ENCODE measurements at places on chromosomes 2 and 18.
A peak's percentile ranks its signal among the peaks of the same experiment; 100 is the strongest.

DNA sequence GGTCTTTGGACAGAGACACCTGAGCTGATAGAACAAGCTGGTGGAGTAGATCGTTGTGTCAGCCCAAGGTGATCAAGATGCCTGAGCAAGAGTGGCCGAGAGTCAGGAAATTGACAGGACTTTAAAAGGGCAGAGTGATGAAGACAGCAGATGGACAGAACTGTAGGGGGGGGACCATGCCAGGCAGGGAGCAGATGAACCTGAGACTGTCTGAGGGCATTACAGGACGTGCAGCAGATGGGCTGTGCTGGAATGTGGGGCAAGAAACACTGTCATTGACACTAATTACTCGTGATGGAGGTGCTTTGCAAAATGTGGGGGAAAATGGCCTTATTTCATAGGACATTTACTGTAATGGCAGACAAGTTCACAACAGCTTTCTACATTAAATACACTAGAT is 225.0 kb downstream of the THSD7B start:
- no peak for DNase-seq

GRCh38 chr2:107719141-107719540 is 107.6 kb upstream of the RGPD4 start:
- no peak for DNase-seq

DNA sequence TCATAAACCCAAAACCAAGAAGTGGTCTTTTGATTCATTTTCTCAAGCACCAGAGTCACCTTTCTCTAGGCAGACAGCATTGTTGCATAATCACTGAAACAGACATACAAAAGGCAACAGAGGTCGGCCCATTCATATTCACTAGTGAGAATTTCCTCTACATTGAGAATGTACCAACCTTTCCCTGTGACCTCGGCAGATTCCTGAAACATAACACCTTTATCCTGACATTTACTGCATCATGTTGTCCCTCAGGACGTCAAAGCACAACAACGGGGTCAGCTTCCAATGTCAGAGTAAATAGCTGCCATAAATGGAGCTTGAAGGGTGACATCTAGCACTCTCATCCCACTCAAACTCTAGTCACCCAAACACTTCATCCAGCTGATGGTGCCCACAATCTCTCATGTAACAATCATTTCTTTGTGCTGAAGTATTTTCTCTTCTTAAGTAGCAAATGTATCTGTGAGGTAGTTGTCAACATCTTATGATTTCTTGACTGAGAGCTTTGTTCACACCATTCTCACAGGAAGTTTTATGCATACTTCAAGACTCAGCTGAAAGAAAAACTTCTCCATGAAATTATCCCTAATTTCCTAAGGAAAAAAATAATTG is 802.6 kb upstream of the CHAC2 start:
- DNase-seq, result no peak

GRCh38 chr2:40654346-40654745 is 202.5 kb upstream of the SLC8A1 start:
- no peak for DNase-seq

GRCh38 chr2:183389546-183390080 is 265.4 kb downstream of the NUP35 start:
- no peak for DNase-seq

DNA sequence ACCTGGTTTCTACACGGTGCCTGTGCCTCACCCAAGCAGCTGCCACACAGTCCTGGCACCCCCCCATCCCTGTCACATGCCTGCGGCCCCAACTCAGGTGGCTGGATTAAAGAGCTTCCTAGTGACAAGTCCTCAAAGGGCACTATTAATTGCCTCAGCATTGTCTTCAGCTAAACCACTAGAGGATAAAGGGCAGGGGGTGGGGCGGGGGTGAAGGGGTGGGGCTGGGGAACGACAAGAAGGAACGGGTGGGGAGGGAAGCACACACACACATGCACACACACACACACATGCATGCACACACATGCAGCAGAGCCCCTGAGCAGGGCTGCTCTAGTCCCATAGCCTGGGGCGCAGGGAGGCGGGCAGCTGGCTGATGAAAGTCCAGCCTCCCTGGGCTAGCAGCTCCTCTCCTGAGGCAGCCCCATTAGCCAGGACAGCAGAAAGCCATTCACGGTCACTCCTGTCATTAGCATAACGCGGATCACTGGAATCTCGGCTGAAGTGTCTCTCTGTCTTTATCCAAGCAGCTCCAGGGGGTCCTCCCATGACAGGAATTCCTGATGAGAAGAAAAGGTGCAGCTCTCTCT is 7.4 kb upstream of the TEX261 start:
- DNase-seq, result no peak

- DNase-seq, result no peak
Observed at GRCh38 chr2:233263045-233263570, 11.6 kb downstream of the ATG16L1 start.

GRCh38 chr2:235347691-235348090 is 146.2 kb upstream of the AGAP1 start:
- DNase-seq, result peak; percentile 89

DNA sequence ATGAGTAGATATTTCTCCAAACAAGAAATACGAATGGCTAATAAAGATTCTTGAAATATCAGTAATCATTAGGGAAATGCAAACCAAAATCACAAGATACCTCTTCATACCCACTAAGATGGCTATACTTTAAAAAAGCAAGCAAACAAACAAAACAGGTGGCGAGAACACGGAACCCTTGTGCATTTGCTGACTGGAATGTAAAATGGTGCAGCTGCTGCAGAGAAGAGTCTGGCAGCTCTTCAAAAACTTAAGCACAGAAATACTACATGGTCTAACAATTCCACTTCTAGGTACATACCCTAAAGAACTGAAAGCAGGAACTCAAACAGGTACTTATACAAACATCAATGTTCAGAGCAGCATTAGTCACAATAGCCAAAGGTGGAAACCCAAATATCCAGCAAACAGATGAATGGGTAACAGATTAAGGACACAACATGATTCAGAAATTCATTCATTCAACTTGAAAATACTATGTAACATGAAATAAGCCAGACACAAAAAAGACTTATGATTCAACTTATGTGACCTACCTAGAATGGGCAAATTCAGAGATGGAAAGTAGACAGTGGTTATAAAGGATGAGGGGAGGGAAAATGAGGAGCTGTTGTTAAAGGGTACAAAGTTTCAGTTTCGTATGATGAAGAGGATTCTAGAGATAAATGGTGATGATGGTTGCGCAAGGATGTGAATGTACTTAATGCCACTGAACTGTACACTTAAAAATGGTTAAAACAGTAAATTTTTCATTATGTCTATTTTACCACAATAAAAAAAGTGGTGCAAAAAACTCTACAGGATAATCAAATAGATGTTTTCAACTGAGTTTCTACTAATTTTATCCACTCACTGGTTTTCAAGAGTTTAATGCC is 26.9 kb upstream of the GPR75 start:
- no peak for DNase-seq

DNA sequence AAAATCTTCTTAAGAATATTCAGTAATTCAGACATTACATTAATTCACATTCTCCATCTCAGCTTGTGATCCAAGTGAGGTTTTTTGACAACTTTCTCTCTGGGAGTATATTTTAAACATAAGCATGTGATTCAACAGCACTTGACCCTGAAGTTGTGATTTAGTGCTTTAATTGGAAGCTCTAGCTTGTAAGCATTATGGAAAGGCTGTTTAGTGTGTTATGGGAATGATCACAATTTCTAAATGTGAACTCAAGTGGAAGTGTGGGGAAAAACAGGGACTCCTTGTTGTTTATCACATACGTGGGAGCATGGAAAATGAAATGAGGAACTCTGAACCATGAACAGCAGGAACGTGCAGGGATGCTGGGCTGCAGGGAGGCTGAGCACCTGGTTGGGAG is 148.9 kb upstream of the BCL2L11 start:
- DNase-seq, result no peak

DNA sequence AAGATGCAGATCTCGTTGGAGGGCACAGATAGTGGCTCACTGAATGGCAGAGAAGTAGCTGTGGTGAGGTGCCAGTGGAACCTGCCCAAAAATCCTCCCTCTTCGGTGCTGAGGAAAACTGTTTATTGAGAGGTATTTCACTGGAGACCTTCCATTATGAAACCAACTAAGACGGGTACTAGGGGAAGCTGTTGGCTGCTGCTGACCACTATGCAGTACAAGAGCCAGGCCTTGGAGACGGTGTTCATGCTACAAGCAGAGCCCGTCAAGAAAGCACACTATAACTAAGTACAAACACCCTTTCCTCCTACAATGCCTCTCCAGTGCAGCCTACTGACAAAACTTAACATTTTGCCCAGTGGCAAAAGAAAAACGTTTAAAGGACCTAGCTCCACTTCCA is 4.6 kb downstream of the ARL5A start:
- DNase-seq, result no peak

- DNase-seq, result no peak
Observed at GRCh38 chr2:10414591-10414990, 33.5 kb downstream of the ODC1 start.
